ENCODE measurements at places on chromosomes 12 and 14.

DNA sequence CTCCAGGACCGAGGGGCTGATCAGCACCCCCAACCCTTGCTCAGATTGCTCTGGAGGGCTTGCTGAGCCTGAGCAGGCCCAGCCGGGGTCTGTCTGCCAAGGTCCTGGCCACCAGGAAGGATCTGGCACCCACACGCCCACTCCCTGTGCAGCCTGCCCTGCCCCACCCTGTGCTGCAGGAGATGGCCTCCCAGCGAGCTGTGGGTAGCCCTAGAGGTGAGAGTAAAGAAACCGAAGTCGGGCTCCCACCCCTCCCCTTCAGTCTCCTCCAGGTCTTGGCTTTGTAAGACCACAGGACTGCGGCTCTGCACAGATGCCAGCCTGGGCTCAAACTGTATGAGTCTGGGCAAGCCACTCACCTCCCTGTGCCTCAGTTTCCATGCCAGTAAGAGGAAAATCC lies 307.8 kb downstream of the BCL11B start:
- no peaks in the 10 kb centered on the region for H3K4me1 ChIP-seq
- no peak overlapping the region for H3K27ac ChIP-seq
- no peak for DNase-seq
- H3K27me3 ChIP-seq = no peaks in the 10 kb centered on the region
- H3K4me3 ChIP-seq = no peak overlapping the region
- H3K36me3 ChIP-seq = no peaks in the 10 kb centered on the region

- peaks cover 8% of the 10 kb centered on the region for H3K4me1 ChIP-seq
- H3K27ac ChIP-seq = no peak overlapping the region
- H3K4me3 ChIP-seq = no peak overlapping the region
- DNase-seq = no peak
- H3K27me3 ChIP-seq = no peaks in the 10 kb centered on the region
- no peaks in the 10 kb centered on the region for H3K36me3 ChIP-seq
Measured at GRCh38 chr14:101591121-101591520, 29.8 kb downstream of the DIO3 start.

DNA sequence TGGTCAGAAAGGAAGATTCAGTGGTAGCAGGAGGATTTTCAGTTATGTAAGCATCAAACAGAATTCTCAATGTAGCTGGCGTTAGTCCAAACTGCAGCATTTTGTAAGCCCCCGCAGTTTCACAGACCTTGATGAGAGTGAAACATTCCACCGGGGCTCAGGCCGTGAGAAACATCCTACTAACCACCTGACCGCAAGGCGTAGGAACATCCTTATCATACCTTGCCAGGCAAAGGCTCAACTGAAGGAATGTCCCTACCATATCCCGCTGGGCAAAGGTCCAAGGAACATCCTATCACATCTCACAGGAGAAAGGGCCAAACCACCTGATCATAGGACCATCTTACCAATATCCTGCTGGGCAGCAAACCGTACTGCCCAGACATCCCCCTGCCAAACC lies 624.8 kb upstream of the TMEM132C start:
- no peak for DNase-seq
- H3K27ac ChIP-seq = no peak overlapping the region
- H3K4me1 ChIP-seq = peaks cover 1% of the 10 kb centered on the region
- no peaks in the 10 kb centered on the region for H3K27me3 ChIP-seq
- no peak overlapping the region for H3K4me3 ChIP-seq

DNA sequence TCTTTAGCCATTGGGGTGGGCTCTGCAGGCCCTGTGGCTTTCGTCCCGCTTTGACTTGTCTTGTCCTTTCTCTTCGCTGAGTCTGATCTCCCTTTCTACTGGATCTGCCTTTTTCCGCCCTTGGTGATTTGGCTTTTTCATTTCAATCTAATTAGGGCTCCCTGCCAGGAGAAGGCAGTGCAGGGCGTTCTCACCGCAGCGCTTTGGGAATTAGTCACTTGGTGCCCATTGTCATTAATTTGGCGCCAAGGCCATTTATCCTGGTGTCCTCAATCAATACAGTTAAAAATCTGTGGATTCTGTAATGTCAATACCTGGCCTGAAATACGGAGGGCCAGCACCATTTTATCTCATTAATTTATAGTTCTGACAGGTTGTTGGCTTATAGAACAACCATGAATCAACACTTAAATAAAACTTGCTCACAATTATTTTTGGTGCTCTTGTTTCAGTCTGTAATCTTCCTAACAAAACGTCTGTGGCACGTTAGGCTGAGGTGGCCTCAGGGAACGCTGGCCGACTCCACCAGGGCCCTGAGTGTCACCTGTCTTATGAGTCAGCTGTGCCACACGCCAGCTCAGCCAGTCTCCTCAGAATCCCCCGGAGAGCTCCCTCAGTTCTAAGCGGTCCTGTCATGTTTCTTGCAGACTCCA lies 115.7 kb downstream of the BEGAIN start:
- no peak overlapping the region for H3K4me3 ChIP-seq
- no peaks in the 10 kb centered on the region for H3K27me3 ChIP-seq
- H3K27ac ChIP-seq = no peak overlapping the region
- H3K4me1 ChIP-seq = peaks cover 2% of the 10 kb centered on the region

DNA sequence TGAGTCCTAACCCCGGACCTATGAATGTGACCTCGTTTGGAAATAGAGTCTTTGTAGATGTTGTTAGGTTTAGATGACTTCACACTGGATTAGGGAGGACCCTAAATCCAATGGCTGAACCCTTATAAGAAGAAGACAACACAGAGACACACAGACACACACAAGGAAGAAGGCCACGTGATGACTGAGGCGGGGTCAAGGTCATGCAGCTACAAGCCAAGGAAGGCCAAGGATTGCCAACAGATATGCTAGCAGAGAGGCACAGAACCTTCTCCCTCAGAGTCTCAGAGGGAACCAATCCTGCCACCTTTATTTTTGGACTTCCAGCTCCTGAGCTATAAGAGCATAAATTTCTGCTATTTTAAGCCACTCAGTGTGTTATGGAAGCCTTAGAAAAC lies 31.8 kb downstream of the LTBP2 start:
- H3K36me3 ChIP-seq = no peaks in the 10 kb centered on the region
- DNase-seq = no peak
- no peak overlapping the region for H3K27ac ChIP-seq
